ENCODE measurements at places on chromosomes 13 and 19. TPM values are rescaled to one million over a fixed set of nuclear protein-coding genes. Genes with fewer than 3 reads are reported as not detected.

Gene LIM2
- total RNA-seq, result not detected

Gene PROZ
- not detected for total RNA-seq

Gene MCEMP1
- total RNA-seq, result not detected

Gene FXYD1
- not detected for total RNA-seq

Gene GNA15
- total RNA-seq, result 0.40 TPM

Gene OCEL1
- 2.4 TPM for total RNA-seq

Gene CLEC17A
- not detected for total RNA-seq

Gene HIPK4
- not detected for total RNA-seq

Gene KLK10
- not detected for total RNA-seq

Gene ZNF223
- total RNA-seq, result 8.4 TPM

Gene POU2F2
- total RNA-seq, result not detected

Gene PEAK3
- 0.19 TPM for total RNA-seq

Gene FAM83E
- not detected for total RNA-seq

Gene POU4F1
- 0.29 TPM for total RNA-seq

Gene CGB2
- total RNA-seq, result 0.26 TPM

Gene NTF4
- not detected for total RNA-seq

Gene CEACAM20
- not detected for total RNA-seq

Gene CA11
- 0.83 TPM for total RNA-seq

Gene ZNF534
- not detected for total RNA-seq
